ENCODE measurements at places on chromosomes 12 and 14.

DNA sequence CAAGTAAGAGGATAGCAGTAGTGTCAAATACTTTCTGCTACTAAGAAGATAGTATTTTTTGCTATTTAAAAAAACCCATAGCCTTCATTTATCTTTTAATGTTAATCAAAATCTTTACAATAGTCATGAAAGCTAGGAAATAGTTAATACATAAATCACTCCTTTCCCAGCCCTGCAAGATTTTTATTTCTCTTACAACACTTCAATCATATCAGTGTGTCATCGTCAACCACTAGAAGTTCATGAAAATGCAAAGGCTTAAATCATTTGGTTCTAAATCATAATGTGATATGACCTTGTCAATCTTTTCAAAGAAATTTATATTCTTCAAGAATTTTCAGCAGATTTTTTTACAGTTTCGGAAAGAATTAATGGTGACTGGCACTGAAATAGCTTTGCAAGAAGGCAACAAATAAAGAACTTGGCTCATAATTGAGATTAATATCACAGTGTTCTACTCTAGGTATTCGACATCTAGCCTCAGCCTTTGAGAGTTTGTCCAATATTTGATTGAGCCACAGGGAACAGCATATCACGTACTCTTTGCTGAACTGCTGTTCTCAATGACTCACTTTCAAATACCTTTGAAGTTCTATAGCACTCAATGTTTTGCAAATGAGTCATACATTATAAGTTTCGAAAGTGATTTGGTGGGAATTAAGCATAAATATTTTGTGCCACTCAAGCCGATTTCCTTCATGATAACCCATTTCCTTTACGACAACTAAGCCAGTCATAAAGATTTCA lies 384.0 kb upstream of the FOXG1 start:
- no peak for DNase-seq

GRCh38 chr14:25233613-25234012 lies 183.7 kb upstream of the STXBP6 start:
- DNase-seq: no peak

- DNase-seq: no peak
Measured at GRCh38 chr12:80860206-80860605, 77.5 kb downstream of the LIN7A start.

DNA sequence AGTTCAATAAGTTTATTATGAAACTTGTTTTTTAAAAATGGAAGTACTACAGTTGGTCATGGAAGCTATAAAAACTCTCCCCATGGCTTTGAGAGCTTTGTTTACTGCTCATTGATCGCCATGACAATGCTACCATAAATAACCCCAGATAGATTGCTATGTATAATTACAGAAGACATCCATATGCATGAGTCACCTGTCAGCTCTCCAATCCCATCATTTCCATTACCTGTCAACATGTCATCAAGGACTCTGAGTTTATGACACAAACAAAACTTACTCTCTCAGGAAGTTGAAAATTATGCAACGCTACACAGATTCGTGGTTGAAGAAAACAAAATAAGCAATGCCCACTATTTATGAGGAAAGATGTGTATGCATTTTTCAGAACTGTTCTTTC lies 144.4 kb downstream of the SEC23A start:
- no peak for DNase-seq

- DNase-seq: no peak
Measured at GRCh38 chr12:57530396-57531142, 7.9 kb downstream of the MBD6 start.

DNA sequence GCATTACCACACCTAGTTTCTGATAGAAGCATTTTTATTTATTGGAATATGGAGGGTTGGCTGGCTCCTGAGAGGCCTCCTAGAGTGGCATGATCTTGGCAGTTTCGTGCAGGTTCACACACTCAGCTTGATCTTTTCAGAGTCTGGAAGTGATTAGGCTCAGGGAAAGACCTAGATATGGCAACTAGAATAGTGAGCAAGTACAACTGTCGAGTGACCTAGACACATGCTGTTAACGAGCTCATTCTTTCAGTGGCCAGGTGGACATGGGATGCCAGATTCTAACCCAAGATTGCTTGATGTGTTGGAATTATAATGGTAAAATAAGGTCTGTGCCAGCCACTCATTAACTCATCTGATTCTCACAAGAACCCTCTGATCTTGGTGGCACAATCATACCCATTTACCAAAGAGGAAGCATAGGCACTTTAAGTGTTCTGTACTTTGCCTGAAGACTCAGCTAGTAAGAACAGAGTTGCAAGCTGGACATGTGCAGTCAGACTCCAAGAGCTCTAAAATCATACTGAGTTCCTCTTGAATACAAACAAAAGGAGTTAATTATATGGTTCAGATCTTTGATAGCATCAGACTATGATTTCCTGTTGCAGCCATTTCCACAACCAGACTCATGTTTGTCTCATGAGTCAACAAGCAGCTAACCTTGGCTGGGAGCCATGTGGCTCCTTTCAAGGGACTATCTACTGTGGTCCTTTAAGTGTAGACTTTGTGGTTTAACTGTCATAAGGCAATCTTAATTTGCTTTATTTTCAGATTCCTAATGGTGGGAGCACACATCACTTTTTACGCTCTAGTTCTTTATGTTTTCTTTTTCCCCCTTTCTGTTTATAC lies 144.2 kb downstream of the PLEKHA5 start:
- no peak for DNase-seq

DNA sequence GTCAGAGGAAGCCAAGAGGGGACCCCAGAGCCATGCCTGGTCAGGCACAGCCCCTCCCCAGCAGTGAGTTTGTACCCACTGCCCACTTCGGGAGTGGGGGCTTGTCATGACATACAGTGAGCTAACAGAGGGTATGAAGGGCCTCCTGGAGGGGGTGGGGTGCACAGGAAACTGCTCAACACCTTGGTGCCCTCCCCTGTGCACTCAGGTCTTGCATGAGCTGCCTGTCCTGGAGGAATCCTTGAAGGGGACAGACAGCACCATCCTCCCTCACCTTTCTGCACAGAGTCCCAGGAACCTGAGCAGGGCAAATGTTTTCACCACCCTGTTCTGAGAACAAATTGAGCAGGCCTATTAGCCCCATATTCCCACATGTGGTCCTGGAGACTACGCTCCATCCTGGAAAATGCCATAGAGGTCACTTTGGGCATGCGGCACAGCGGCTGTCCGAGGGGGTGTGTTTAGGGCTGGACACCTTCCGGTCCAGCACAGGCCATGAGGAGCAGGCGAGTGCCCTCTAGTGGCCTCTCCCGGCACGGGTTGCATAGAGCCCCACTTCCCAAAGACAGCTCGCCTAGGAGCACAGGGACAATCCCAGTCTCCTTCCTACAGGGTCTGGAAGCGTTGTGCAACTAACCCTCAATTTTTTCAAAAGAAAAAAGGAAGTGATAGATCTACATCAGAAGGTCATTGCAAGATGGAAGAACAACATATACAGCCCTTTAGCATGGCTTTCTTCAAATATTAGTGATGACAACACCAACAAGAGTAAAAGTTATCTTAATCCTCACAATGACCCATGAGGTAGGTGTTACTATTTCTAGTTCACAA lies 31.9 kb upstream of the ZFP36L1 start:
- DNase-seq: peak; percentile 92

DNA sequence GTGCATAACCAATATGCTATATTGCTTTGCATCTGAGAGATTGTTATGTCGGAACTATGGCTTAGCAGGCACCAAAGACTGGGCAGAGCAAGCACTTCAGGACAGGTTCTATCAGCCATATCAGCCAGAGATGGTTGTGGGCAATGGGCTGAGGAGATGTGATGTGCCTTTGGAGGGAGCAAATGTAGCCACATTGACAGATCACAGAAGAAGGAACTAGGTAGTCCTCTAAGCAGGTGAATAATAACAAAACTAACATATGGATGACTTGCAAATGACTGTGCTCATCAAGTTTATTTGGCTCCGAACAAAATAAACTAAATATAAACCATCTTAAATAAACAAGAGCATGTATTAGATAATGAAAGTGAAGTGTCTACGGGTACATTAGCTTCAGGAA lies 291.7 kb downstream of the RMST start:
- no peak for DNase-seq

GRCh38 chr12:94900496-94900895 lies 103.0 kb downstream of the NDUFA12 start:
- no peak for DNase-seq

GRCh38 chr12:119990382-119990874 lies 1.4 kb downstream of the BICDL1 start:
- no peak for DNase-seq

DNA sequence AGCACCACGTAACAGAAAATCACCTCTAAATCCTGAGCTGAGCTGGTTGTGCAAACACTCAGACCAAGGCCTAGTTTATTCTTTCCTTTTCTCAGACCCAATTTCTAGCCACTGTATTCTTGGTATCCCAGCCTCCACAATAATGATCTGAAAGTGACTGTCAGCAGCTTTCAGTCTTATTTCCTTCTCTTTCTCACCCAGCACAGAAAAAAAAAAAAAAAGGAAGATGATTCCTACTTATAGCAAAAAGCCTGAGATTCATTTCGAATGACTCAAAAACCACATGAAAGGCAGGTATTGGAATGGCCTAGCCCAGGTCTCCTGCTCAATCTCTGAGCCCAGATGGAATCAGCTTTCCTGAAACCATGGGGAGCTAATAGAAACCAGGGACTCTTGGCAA lies 298.6 kb upstream of the PPFIA2 start:
- DNase-seq: no peak

DNA sequence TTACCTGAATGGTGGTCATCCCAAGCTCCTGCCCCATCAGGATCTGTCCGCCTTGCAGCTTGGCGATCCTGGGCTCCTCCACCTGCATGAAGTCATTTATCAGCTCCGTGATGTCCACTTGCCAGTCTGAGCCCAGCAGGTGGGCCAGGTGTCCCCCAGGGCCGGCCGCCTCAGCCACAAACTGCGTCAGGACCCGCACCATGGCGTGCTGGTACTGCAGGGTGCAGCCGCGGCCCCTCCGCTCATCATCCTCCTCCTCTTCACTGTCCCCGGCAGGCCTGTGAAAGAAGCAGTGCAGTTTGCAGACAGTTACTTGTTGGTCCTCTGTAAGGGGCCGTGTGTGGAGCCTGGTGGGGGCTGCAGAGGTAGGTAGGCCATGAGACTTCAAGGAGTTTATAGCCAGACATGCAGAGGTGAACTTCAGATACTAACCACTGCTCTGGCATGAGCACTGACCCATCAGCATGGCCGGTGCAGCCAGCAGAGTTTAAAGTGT lies 228.5 kb downstream of the GLT1D1 start:
- DNase-seq: no peak

DNA sequence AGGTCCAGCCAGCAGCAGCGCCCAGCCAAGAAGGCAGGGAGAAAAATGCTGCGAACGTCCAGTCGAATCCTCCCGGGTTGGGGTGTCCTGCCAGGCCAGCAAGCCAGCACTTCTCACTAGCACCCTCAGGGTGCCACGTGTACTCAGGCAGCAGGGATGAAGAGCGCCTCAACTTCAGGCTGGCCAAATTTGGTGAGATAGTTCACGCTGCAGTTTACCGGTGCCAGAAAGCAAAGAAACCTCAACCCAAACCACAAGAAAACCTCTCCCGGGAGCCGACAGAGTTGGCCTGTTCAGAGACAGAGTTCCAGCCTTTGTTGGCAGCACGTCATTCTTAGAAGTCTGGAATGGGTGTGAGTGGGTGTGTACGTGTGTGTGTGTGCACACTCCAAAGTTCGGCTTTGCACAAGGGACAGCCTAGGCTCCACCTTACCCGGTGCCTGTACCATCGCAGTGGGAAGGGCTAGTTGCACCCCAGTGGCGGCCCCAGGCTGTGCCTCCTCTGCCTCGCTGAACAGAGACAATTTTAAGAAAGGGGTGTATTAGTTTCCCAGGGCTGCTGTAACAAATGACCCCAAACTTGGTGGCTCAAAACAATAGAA lies 42.1 kb downstream of the ELK3 start:
- DNase-seq: no peak

GRCh38 chr14:94914191-94914590 lies 144.3 kb upstream of the GSC start:
- no peak for DNase-seq

Data from glutamatergic neuron (in vitro differentiated cells).